Stimulated activated CD8-positive, alpha-beta memory T cell treated with anti-CD3 and anti-CD28 coated beads, Interleukin-7, amount 100 ng/mL, for 4 hours (primary cell): ENCODE measurements at places on chromosomes 11 and 22.

DNA sequence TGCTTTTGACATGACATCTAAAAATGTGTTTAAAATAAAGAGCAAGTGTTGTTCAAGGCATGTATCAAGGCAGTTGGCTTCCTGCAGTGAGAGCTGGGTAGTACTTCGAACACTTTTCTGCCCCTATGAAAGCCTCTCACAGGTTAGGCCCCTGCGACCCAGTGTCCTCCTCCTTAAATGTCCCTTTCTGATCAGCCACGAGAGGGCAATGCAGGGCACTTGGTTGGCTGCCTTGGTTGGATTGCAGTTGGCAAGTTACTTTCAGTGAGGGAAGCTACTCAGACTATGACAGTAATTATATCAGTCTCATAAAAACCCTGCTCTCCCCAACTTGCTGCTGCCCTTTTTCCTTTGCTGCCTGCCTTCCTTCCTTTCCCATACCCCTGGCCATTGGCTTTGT lies 743.8 kb downstream of the NTM start:
- no peak for DNase-seq

- no peak for DNase-seq
Observed at GRCh38 chr11:65766535-65766934, 14.2 kb downstream of the AP5B1 start.

DNA sequence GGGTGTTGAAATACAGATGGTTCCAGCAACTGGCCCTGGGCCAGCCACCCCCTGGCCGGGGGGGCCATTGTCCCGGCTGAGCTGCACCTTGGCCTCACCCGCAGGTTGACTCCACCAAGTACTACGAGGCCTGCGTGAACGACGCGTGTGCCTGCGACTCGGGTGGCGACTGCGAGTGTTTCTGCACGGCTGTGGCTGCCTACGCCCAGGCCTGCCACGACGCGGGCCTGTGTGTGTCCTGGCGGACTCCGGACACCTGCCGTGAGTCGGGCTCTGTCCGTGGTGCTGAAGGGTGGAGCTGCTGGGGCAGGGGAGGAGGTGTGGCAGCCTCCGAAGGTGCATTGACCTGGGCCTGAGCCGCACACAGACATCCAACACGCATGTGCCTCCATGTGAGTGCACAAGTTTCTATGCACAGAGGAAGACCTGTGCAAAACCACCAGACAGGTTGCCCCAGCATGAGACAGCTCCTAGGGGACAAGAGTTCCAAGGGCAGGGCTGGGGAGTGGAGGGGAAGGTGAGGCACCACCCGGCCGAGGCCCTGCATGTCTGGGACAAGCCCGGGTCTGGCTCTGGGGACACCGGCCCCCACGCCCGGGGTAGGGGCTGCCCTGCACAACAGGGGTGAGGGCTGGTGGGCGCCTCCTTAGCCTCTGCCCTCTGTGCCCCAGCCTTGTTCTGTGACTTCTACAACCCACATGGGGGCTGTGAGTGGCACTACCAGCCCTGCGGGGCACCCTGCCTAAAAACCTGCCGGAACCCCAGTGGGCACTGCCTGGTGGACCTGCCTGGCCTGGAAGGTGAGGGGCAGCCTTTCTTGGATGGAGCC lies 16.1 kb downstream of the MUC5B start:
- no peak for DNase-seq

- DNase-seq, result no peak
Observed at GRCh38 chr11:40642284-40642683, 817.2 kb downstream of the LRRC4C start.

DNA sequence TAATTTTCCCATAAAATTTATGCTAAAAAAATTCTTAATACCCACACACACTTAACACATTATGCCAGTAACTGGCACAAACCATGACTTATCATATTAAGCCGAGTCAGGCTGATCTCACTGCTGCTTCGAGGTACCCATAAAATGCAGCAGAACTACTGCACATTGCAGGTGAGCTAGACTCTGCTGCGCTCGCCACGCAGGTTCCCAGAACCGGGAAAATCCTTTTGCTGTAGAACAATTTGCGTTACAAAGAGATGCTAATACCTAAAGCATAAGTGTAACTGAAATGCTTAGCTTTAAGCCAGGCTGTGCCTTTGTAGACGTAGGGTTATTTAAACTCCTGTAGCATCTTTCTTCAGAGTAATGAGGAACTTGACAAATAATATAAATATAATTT lies 200.3 kb downstream of the MSANTD4 start:
- no peak for DNase-seq

DNA sequence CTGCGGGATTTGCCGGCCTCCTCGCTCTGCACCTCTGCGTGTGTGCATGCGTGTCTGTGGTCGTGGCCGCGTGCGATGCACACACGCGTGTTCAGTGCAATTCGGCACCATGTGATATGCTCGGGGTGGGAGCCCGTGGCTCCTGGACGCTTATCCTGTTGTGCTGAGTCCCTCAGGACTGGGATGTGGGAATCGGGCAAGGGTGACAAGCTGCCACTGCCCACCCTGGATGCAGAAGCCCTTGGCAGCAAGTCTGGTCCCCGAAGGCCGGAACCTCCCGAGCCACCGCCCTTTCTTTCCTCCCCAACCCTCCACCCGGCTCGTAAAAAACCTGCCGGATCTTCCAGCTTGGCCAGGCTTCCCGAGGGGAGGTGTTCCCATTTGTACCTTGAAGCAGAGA lies 128.2 kb downstream of the PHF21B start:
- no peak for DNase-seq

- peak; percentile 11 for DNase-seq
Observed at GRCh38 chr22:31944700-31945442, 536 bp downstream of the YWHAH start.

DNA sequence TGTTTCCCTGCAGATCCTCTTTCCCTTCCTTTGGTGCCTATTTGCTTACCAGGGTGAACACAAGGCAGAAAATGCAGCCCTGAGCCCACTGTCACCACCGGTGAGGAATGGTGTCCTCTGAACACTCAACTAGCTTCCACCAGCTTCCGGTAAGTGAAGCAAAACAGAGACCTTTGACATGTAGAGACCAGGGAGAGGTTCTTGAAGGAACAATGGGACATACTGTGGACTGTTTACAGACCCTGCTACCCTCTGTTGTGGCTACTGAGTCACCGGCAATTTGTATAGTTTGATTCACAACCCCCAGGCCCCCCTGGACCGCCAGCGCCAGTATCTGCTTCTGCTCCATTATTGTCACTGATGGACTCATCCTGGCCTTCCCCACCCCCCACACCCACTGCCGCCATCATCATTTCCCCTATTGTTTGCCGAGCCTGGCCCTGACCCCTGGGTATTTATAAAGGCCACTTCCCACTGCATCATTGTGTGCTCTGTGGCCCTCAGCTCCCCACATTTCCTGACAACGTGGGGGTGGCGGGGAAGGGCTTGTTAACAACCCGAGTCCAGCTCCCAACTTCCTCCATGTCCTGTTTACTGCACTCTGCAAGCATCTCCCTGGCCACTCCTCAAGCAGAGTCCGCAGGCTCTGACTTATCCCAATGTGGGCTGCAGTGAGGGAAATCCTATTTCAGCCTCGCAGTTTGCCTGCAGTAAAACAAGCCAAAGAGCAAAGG lies 252.9 kb downstream of the ETS1 start:
- no peak for DNase-seq

GRCh38 chr22:45777046-45777851 lies 105.6 kb downstream of the ATXN10 start:
- DNase-seq, result no peak

- peak; percentile 94 for DNase-seq
Observed at GRCh38 chr11:85752890-85753581, 57.9 kb downstream of the SYTL2 start.

GRCh38 chr11:35787626-35788025 lies 125.1 kb downstream of the TRIM44 start:
- DNase-seq, result no peak

DNA sequence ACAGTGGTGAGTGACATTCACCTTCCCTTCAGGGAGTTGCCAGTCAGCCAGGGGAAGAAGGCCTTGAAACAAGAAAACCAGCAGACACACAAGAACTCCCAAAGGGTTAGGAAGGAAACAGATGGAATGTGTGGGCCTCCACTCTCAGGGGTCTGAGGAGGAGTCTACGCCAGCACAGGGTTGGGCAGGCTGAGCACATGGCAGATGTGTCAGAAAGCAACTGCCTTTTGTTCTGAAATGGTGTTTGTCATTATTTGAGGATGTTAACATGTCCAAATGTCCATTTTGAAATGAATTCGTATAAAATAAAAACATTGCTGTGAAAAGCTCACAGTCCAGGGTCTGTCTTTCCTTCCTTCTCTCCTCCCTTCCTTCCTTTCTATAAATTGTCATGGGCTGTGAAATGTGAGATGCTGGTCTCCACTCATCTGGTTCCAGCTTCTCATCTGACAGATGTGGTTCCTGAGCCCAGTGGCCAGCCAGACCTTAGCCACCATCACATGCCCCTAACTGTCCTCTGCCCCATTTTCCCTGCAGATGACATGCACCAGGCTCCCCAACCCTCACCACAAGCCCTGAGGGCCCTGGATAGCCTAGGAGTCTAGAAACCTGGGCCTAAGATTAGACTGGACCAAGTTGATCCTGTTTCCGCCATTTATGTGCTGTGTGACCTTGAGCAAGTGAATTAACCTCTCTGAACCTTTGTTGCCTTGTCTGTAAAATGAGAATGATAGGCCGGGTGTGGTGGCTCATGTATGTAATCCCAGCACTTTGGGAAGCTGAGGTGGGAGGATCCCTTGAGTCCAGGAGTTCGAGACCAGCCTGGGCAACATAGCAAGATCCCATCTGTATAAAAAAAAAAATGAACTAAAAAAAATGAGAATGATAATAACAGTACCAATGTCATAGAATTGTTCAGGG lies 56.2 kb upstream of the CRYBB3 start:
- no peak for DNase-seq

- DNase-seq, result no peak
Observed at GRCh38 chr11:19493446-19494213, 219.0 kb upstream of the NAV2 start.

- no peak for DNase-seq
Observed at GRCh38 chr11:133508468-133508867, 23.8 kb downstream of the OPCML start.

- DNase-seq, result no peak
Observed at GRCh38 chr22:39949964-39950737, 10.0 kb upstream of the TMA7B start.

DNA sequence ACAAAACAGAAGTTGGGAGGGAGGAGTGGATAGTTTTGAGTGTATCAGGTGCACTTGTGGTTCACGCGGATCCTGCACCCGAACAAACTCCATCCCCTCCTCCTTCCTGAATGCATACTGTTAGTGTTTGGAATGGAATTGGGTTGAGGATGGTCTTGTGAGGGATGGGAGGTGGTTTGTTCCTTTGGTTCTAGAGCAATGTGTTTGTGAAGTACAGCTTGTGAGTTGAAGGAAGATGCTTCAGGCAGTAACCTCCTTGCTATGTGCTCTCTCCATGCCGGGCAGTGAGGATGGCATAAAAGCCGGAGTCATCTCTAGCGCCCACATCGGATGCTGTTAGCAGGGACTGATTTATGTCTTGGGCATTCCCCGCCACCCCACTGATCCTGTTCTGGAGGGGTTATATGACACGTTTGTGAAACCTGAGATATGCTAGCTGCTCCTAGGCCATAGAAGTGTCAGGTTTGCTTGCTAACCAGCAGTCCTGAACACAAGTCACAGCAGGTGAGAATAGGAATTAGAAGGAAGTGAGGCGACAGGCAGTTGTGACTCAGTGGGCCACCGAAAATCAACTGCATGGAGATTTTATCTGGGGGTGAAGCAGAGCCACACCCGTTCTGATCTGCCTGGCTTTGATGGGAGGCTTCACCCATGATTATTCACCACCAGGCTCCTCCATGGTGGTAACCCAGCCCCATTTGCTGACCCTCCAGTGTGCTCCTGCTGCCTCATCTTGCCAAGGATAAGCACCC lies 2.2 kb downstream of the BCR start:
- peak; percentile 41 for DNase-seq

DNA sequence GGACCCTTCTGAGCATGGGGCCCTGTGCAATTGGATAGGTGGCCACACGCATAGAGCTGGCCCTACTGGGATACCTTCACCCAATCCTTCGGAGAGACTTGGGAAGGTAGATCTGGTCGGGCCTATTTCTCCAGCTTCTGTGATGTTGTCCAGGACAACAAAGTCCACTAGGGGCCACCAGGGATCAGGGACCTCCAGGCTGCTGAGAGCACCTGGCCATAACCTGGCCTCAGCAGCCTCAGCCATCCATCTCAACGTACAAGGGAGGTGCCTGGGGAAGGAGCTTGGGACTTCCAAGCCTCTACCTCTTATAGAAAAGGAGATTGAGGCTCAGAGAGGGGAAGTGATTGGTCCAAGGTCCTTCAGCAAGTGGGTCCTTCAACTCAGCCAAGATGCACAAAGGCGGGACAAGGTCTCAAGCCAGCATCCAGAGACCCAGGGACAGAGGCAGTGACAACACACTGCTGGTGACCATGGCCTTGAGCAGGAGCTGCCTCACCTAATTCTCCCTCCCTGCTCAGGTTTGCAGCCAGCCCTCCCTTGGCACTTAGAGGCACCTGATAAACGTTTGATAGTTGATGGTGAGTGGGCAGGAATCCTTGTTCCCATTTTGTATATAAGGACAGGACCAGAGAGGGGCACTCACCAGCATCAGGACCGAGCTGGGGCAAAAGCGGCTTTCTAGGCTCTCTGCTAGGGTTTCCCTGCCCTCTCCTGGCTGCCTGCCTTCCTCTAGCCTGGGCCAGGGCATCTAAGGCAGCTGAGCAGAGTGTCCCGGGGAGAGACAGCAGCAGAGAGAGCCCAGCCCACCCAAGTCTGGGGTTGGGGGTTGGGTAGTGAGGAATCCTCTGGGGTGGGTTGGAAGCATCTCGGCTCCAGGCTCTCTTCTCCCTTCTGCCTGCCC lies 4.5 kb downstream of the RAC2 start:
- DNase-seq, result no peak

- DNase-seq, result no peak
Observed at GRCh38 chr11:62124186-62125113, 639 bp downstream of the INCENP start.

GRCh38 chr22:42721045-42721434 lies 370 bp upstream of the A4GALT start:
- DNase-seq, result no peak

DNA sequence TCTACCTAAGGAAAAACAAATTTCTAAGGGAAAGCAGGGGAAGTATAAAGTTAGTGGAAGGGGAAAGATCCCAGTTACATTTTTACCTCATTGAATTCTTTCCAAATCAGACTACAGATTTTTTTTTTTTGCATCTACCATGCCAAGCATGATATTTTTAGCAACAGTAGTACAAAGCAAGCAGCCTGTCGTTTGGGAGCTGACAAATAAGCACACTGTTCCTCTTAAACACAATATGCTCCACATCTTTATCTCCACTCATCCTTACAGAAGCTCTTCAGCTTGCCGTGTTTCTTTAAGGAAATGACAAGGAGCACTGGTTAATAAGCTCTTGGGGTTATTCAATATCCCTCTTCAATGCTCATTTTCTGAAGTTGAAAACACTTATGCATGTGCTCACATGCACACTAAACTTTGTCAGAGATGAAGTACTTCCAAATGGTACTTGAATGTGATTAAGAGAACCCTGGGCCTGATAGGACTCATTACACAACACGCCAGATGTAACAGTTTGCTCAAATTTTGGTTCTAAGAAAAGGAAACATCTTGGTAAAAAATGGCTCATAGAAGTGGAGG lies 53.8 kb downstream of the PAX6 start:
- no peak for DNase-seq

GRCh38 chr11:61969838-61970662 lies 2.6 kb upstream of the FTH1 start:
- no peak for DNase-seq
